ENCODE measurements at places on chromosomes 12 and 14.

DNA sequence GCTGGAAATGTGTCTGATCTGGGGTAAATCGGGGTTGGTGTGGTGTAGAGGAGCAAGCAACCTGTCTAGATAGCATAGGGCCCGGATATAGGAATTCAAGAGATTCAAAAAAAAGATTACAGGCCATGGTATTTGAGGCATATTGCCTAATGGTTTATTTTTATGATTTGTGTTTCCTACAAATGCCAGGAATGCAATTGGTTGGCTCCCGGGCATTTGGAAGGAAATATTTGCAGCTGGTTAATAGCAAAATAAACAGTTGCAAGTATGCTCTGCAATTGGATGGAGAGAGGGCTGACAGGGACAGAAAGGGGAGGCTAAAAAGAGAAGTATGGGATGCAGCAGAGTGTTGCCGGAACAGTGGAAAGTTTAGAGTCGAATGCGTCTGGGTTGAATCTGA lies 315.6 kb upstream of the ATP2B1 start:
- DNase-seq, result peak; percentile 39

GRCh38 chr14:28719130-28719529 lies 47.5 kb upstream of the FOXG1 start:
- no peak for DNase-seq

GRCh38 chr14:61889914-61890351 lies 127.7 kb downstream of the SNAPC1 start:
- DNase-seq, result no peak

DNA sequence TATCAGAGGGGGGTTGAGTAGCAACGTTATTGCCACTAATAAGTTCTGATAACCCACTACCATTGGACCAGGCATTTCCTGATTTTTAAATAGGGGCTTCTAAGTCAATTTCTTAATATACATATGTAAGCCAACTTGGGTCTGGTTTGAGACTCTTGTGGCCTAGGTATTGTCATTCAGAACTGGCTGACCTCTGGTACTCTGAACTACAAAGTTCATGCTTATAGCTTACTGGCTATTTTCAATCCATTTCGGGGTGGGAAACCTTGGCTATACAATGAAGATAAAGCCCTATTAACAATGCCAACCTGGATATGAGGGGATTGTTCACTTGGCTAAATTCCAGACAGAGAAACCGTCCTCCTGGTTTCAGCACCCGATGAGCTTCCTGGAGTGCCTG lies 8.7 kb downstream of the DYNLL1 start:
- no peak for DNase-seq

DNA sequence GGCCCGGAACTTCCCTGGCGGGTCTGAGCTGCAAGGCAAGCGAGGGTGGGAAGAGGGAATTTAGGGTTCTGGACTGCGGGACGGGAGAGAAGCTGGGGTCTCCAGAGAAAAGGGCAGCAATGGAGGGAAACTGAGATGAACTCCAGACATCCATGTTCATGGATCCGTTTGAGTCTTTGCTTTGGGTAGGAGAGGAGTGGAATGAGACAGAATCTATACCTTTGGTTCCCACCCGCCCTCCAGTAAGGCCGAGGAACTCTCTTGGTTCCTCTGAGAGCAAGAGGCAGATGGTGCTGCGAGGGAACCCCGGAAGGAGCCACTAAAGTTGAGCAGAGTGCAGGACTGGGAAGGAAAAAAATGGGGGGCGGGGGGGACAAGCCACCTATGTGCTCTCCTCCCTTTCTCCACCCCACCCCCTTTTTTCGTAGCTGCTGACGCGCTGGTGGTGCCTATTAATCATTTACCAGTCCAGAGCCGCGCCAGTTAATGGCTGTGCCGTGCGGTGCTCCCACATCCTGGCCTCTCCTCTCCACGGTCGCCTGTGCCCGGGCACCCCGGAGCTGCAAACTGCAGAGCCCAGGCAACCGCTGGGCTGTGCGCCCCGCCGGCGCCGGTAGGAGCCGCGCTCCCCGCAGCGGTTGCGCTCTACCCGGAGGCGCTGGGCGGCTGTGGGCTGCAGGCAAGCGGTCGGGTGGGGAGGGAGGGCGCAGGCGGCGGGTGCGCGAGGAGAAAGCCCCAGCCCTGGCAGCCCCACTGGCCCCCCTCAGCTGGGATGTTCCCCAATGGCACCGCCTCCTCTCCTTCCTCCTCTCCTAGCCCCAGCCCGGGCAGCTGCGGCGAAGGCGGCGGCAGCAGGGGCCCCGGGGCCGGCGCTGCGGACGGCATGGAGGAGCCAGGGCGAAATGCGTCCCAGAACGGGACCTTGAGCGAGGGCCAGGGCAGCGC lies 1.2 kb downstream of the SSTR1 start:
- DNase-seq, result peak; percentile 83

DNA sequence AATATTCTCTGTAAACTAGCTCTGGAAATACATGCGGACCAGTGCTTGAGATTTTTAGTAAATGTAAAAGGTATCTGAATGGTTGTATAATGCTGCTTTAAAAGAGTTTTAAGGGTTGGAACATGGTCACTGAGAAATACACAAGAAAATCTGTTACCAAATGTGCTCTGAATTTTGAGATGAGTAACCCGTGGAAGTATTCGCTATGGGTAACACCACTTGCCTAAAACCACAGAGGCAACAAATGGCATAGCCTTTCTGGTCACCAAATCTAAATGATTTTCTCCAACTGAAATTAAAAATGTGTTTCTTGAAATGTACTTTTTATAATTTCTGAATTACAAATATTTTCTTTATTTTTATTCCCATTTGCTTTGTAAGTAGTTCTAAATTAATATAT lies 745.7 kb downstream of the DIO2 start:
- peak; percentile 17 for DNase-seq

GRCh38 chr12:49945394-49946080 lies 5.0 kb upstream of the AQP2 start:
- peak; percentile 95 for DNase-seq

- no peak for DNase-seq
Measured at GRCh38 chr14:22410497-22410896, 178.5 kb downstream of the DAD1 start.

GRCh38 chr14:104817930-104818713 lies 17.2 kb downstream of the ZBTB42 start:
- no peak for DNase-seq

DNA sequence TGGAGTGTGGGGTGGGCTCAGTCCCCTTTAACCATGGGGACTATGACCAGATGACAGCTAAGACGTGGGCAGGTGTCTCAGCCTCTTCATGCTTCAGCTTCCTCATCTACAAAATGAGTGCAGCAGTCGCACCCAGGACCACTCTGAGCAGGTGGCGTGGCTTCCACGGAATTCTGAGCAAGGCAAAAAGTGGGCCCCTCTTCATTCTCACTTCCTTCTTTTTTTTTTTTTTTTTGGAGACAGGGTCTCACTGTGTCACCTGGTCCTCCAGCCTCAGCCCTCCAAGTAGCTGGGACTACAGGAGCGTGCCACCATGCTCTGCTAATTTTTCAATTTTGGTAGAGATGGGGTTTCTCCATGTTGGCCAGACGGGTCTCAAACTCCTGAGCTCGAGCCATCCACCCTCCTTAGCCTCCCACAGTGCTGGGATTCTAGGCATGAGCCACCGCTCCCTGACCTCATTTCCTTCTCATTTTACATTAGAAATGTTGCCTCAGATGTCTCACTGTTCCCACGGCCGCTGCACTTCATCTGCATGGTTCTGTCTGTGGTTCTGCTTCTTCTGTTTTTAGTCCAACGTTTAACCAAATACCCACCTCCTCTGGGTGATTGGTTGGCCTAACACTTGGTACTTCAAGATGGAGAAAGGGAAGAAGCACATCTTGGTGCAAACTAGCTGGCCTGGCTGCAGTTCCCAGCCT lies 41.3 kb upstream of the BCL7A start:
- no peak for DNase-seq

DNA sequence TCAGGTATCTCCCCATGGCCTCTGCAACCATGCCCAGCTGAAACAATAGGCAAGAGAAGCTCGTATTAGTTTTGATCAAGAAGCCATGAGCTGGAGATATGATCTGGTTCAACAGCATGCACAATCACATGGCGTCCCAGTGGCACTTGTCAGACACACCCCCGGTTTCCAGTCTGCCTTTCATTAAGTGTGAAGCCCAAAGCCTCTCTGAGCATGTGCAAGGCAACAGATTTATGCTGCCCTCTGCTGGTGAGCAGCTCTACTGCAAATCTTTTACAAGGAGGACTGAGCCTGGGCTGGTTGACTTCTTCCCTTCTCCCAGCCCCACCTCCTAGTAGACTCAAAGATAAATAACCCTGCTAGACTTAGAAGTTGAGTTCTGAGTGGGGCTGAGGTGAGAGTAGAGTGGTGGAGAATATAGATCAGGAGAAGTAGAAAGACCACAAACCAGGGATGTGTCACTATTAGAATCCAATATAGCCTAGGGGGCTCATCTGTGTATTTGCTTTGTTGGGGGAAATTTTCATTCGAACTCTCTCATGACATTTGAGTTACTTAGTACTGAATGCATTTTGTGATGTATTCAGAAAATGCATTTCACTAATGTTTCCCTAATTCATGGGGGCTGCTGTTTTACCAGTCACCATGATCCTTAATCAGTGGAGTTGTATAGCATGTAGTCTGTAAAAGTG lies 53.7 kb upstream of the MBIP start:
- DNase-seq, result peak; percentile 81

DNA sequence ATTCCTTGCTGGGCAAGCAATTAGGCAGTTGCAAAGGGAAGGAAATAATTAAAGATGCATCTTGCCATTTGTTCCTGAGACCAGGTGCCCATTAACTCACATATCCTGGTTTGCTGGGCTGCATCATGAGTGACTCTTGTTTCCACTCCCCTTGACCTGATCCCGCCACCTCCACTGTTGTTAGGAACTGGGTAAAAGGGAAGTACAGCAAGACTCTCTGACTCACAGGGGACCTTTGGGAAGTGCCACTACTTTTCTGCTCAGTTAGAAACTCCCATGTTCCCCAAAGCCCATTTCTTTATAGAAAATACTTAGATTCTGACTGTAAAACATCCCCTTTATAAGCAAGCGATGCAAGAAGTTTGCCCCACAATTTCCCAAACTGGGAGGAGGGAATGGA lies 186.0 kb upstream of the BCL2L14 start:
- DNase-seq, result no peak

DNA sequence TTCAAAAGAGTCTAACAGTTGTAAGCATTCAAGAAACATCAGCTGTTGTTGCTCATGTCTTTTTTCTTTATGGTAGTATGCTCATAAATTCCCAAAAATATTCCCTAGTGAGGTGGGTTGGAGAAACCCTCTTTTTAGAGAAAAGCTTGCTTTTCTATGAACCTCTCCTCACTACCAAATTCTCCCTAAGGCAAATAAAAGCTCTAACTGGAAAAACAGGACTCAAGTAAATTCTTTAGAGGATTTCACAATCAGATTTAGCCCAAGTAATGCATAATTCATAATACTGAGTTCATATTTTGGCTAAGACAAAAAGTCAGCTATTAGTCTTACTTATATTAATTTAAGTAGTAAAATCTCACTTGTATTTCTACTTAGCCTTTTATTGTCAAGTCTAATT lies 59.1 kb downstream of the DIO2 start:
- DNase-seq, result no peak

DNA sequence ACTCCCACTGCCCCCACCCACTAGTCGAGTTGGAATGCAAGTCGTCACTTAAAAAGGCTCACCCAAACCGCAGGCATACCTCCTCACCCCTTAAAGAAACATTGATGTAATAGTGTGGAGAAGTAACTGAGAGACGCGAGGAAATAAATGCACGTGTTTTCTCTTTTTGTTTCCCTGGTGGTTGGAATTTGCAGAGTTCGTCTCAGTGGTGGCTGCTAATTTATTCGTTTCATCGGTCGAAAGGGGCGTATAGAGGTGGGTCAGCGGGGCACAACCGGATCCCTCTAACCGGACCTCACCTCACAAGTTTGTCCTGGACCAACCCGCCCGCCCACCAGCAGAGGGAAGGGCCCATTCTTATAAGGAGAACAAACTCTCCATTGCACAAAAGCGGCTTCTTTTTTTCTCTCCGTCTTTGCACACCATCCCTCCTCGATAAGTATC lies 5.0 kb upstream of the NPAS3 start:
- peak; percentile 49 for DNase-seq

GRCh38 chr14:31945701-31946100 lies 131.4 kb upstream of the ARHGAP5 start:
- no peak for DNase-seq

DNA sequence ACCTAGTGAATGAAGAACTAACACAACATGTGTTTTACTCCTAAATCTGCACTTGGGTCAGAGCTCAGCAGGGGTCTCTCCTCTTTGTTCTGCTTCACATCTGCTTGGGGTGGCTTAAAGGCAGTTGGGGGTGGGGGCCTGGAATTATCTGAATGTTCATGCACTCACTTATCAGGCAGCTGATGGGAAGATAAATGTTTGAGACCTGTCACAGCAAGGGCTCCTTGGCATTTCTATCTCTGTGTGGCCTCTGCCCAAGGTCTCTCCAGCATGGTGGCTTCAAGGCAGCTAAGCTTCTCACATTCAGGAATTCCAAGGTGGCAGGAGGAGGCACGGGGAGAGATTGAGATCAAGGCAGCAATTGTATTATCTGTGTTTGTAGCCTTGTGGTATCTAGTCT lies 6.4 kb upstream of the HMGA2 start:
- DNase-seq, result no peak

DNA sequence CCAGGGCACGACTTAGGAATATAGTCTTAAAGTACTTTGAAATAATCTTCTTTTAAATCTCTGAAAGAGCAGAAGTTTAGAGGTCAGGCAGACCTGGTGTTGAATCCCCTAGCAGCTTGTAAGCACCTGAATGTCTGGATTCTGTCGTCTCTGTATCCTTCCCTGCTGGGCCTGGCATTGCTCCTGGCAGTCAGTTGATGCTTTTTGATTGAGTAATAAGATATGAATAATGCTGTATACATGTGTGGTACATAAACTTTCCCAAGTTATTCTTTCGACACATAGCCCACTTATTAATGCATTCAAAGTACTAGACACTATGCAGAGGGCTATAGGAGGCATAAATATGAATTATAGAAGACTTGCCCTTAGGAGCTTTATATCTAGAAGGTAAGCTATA lies 31.4 kb downstream of the EVL start:
- DNase-seq, result peak; percentile 59

DNA sequence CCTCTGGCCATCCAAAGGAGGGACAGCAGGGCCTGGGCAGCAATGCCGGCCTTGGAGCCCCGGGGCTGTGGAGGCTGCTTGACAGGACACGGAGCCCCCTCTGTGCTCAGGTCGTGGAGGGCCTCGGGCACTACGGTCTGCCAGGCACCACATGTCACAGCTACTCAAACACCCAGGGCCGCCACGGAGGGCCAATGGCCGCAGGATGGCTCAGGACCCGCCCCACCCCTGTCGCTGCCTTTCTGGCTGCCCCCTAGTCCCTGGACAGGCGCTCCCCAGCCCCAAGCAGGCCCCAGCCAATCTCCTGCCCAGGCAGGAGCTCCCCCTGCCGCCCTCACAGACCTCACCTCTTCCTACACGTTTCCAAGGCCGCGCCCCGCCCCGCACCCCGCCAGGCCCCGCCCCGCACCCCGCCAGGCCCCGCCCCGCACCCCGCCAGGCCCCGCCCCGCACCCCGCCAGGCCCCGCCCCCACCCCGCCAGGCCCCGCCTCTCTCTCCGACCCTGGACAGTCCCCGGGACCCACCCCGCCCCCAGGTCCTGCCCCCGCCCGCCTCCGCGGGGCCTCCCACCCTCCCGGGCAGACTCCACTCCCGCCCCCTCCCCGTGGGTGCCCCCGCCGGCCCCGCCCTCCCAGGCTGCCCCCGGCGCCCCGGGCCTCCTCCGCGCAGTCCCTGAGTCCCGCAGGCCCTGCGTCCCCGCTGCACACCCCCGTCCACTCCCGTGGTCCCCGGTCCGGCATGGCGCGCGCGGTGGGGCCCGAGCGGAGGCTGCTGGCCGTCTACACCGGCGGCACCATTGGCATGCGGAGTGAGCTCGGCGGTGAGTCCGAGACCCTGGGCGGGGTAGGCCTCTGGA lies at the start of gene ASPG:
Gene ASPG, plus strand, starts transcription at position 669 of the 857 bp plus-strand sequence. Its CDS starts 71 bp downstream, at position 740.
- DNase-seq, result no peak

Measured in GM03348 (cell line).